ENCODE measurements at places on chromosomes 7 and 10. TPM values are rescaled to one million over a fixed set of nuclear protein-coding genes. Genes with fewer than 3 reads are reported as not detected.

The HKDC1 gene
- total RNA-seq, result 1.3 TPM

The SLC13A1 gene
- total RNA-seq, result not detected

The TSPAN33 gene
- 19.7 TPM for total RNA-seq

The GIMAP6 gene
- total RNA-seq, result 0.16 TPM

The BLNK gene
- total RNA-seq, result 0.18 TPM

The ARHGEF35 gene
- total RNA-seq, result not detected

The SHH gene
- total RNA-seq, result 0.09 TPM

The ACSL5 gene
- total RNA-seq, result 0.24 TPM

The GNAI1 gene
- total RNA-seq, result 89.5 TPM

The TMEM120A gene
- total RNA-seq, result 23.7 TPM

The ZNF37A gene
- total RNA-seq, result 22.5 TPM

The ZNF853 gene
- total RNA-seq, result 9.6 TPM

The AGBL3 gene
- total RNA-seq, result 4.6 TPM

The ITIH2 gene
- not detected for total RNA-seq

The TFPI2 gene
- 0.56 TPM for total RNA-seq

The SPAG6 gene
- total RNA-seq, result 0.92 TPM

The MKI67 gene
- total RNA-seq, result 2.5 TPM

Measured in motor neuron (in vitro differentiated cells).